DMS79 (cell line): ENCODE measurements at places on chromosomes 1 and 21.
A peak's percentile ranks its signal among the peaks of the same experiment; 100 is the strongest.

- no peak for DNase-seq
Measured at GRCh38 chr1:35369922-35370671, 101.6 kb downstream of the ZMYM4 start.

DNA sequence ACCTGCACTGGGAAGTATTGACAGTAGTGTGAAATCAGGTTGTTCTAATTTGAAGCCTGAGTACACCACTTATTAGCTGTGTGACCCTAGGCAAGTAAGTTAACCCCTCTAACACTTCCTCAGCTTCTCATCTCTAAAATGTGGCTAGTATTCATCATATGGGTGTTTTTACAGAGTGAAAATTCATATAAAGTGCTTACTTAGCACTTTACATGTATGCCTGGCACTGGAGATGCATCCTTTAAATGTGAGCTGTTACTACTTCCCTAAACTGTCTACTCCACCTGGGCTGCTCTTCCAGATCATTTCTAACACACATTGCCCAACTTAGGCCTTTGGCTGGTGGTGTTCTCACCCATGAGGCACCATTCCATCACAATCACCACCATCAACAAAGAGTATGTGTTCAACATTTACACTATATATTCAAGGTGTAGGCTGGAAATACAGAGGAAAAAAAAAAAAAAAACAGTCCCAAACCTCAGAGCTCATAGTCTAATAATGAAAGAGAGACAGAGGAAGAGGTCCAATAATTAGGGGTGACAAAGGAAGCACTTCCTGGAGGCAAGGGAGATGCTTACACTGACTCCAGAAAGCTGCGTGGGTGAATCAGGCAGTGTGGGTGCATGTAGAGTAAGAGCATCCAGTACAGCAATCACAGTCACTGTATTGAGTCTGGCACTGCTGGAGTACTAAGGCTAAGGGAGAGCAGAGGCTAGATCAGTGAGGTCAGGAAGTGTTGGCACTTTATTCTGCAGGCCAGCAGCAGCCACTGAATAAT lies 3.6 kb downstream of the STX6 start:
- no peak for DNase-seq

GRCh38 chr1:200784576-200784975 lies 45.9 kb downstream of the CAMSAP2 start:
- DNase-seq, result no peak

DNA sequence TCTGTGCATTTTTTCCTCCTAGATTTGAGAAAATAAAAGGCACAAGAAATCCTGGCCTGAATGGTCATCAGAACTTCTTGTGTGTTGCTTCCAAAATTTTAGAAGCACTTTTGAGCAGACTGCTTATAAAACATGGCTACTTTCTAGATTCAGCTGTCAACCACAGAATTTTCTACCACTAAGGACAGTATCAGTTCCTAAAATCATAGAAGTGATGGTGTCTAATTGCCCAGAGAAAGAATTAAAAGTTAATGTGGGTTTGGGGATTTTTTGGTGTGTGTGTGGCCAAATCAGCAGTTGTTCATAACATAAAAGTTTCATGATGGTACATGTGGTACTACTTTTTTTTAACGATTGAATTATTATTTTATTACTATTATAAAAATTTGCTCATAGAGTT lies 171.4 kb upstream of the SNX7 start:
- no peak for DNase-seq

DNA sequence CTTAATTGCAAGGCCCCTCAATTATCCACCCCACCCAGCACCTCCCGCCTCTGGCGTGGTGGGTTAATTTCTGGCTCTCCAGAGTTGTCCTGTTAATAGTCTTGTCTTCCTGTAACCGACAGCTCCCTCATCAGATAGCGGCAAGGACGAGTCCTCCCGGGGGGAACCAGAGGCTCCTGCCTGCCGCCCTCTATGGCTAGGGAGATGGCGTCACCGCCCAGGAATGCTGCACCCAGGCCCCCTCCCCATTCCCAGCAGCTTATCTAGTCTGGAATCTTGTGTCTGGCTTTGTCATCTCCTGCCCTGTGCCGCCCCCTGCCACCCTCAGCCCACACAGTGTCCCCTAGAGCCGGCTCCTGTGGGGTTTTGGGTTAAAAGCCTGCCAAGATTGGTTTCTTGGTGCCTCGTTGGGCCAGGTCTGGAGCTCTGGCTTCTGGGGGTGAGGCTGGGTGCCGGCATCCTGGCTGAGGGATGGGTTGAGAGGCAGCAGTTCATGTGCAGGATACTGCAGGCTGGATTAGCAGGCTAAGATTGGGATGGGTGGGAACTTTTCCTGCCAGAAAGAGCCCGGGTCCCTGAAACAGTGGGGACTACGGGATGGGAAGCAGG lies 48.8 kb downstream of the EDN2 start:
- DNase-seq, result no peak

DNA sequence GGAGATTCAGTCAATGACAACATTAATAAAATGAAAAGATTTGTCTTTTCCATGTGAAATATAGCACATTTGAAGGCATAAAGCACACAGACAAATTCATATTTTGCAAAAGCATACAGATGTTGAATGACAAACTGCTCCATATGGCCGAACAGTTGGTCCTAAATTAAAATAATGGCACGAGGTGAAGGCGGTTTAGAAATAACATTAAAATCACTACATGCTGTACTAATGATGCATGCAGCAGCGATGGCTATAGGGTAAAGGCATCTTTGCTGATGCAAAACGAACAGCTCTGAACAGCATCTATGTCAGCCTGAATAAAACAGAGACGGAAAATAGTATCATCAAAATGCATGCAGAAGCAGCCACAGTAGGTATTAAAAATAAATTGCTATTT lies 102.6 kb downstream of the TTLL7 start:
- DNase-seq, result no peak

GRCh38 chr1:62295921-62296491 lies 23.2 kb downstream of the KANK4 start:
- no peak for DNase-seq

DNA sequence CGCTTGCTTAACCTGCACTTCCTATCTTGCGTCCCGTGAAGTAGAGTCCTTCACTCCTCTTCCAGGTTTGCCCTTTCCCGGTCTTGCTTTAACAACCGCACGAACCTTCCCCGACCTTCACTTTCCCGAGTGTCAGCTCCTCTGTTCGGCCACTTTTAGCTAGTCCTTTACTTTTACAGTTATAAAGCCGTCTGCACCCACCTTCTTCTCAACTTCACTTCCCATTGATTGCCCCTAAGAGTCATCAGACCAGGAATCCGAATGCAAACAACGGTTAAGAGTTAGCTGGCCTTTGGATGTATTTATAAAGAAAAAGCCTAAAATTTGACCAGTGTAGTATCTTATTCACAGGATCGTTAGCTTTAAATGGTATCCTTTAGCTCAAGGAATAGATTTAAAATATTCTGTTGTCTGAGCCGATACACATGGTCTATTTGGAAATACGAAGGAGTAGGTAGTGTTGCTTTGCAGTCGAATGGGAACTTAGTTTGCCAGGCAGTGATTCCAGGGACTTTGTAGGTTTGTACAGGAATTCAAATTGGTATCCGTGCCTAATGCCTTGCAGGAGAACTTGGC lies 1.4 kb downstream of the PPP2R5A start:
- DNase-seq, result no peak

GRCh38 chr1:53567450-53567849 lies 108.3 kb downstream of the DMRTB1 start:
- DNase-seq, result no peak

DNA sequence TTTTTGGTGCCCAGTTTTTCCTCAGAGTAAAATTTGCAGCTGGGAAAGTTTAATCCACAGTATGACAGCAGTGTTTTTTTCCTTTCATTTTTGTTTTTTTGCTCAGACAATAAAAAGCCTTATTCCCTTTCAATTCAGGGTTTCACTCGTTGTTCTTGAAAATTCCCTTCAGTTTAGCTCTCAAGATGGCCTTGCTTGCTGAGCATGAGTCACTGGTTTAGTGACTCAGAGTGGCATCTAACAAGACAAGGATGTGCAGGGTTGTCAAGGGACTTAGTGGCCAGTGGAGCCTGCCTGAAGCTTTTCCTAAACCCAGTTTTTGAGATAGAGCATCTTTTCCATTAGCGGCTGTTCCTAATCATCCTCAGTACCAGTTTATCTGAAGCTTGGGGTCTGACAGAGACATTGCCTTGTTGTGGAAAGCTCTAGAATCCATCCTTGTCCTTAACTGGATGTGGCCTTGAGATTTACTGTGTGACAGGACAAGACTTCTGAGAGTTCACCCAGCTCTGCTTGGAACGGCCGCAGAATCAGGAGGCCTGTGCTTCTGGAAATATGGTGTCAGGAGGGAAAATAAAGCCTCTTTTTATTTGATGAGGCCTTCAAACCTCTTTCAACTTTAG lies 48.4 kb upstream of the DNAJC6 start:
- DNase-seq, result no peak

DNA sequence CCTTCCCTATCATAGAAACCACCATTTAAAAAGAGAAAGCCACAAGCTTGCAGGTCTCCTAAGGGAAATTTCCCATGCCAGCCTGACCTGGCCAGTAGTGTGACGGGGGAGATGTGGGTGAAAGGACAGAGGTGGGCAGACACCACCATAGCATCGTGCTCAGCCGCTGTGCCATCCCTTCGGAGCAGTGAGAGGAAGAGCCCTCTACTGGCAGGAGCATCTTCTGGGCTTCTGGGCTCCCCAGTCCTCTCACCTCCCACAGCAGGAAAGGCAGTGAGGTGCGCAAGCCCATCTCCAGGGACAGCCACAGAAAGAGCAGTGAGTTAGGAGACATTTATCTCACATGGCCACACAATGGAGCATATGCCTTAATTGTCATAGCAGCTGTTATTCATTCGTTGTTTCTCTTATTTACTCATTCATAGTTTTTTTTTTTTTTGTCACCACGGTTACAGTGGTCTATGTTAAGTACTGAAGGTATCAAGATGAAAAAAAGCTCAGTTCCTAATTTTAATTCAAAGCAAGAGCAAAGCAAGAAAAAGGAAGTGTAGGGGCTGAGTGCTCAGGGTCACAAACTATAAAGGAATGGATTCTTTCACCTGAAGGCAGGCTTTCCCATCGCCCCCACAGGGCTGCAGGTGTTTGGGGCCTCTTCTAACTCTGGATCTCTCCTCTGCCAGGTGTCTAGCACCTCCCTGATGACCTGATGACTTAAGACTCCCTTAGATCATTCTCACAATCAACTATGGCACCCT lies 48.8 kb upstream of the CAMK1G start:
- no peak for DNase-seq

DNA sequence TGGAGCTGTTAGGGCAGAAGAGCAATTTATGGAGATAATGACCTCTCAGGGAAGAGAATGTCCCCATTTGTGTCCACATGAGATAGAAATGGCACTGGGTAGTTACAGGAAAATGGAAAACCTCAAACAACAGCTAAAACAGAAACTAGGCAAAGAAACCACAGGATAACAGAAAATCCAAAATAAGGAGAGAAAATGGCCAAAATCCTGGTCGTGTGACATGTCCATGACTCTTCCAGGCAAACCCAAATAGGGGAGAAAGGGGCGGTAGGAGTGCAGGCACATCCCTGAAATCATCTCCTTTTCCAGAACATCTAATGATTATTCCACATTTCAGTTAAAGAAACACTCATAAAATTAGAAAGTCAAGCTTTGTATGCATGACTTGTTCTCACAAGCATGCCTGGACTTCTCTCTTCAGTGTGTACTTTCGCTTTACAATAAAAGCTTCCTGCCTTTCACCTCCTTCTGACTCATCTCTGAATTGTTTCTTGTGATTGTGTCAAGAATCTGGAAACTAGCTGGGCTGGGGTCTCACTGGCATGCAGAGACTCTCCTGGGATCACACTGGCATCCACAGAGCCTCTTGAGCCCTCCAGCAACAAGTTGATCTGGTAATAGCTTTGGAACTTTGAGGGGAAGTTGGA lies 171.4 kb upstream of the ZP4 start:
- no peak for DNase-seq

DNA sequence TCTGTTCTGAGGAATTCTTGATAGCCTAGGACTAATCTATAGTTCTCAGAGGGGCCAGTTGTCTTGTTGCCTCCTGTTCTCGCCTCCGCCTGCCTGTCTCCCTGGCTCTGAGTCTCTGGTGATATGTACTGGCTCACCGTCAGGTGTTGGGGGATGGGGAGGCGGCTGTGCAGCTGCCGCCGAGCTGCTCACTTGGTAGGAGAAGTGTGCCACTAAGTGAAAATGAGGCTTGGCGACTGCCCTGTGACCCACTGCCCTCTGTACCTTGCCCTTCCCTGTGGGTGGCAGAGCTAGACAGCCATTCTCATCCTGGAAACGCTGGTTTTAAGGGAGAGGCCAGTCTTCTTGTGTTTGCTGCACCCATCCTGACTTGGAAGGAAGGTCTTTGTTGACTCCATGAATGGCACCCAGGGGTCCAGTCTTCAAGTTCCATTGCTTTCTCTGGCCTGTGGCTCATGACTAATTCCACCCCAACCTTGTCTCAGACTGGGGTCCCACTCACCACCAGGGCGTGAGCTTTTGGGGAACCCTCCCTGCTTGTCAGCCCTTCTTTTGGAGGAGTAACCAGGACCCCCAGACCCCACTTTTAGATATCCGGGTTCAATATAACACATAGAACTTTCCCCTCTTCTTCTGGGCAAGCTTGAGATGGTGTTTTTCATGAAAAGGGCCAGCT lies 120.6 kb downstream of the CACNA1E start:
- no peak for DNase-seq

- no peak for DNase-seq
Measured at GRCh38 chr21:42401154-42401553, 2.5 kb upstream of the UBASH3A start.

GRCh38 chr1:40612345-40612831 lies 53.1 kb downstream of the RIMS3 start:
- DNase-seq, result peak; percentile 29

GRCh38 chr1:81340239-81340638 lies 460.5 kb upstream of the ADGRL2 start:
- DNase-seq, result no peak

DNA sequence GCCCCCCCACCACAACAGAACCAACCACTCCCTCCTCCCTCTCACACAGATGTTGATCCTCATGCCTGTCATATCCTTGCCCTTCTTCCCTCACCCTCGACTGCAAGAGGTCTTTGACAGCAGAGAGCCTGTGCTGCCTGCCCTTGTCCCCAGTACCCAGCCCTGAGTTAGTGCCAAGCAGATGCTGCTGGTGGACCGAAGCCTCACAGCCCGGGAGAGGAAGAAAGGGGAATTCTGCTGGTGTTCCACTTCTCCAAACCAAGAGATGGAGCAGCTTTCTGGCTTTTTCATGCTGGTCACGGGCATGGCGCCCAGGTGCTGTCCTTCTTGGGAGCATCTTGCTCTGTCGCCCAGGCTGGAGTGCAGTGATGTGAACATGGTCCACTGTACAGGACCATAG lies 69.1 kb downstream of the SLC66A1 start:
- DNase-seq, result no peak

DNA sequence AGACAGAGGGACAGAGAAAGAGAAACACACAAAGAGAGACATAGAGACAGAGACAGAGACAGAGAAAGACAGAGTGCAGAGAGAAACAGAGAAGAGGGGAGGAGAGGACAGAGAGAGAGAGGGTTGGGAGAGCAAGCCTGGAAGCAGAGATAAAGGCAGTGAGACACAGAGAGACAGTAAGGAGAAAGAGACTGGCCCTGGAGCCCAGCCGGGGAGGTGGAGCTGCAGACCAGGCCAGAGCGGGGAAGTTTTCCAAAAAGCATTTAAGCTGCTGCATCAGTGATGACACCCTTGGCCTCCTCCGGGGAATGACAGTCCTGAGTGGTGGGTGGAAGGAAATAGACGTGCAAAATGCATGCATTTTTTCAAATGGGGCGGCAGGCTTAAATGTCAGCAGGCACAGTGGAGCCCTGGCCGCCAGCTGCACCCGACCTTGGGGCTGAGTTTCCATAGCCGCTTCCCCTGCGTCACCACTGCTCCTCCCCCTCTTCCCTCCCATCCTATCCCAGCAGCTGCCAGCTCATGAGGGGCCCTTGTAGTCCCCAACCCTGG lies 95.4 kb upstream of the KLHDC7A start:
- DNase-seq, result no peak
